ENCODE measurements at places on chromosomes 1 and 21.

- no peak for DNase-seq
These were observed 43.2 kb downstream of the PHACTR4 start for GRCh38 chr1:28412731-28413130.

DNA sequence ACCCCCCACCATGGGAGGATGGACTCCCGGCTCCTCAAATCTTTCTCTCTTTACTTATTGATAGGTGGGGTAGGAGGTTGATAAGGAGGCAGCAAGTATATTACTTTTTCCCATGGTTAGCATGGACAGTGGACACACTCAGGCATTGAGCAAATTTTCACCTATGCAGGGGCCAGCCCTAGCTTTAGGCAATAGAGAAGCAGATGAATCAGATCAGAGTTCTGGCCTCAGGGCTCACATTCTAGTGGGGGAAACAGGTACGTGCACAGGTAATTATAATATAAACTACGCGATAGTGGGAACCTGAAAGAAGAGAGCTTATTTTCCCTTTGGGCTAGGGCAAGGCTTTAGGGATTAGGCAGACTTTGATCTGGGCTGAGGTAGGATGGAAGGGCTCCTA is 13.5 kb upstream of the FOXE3 start:
- no peak for DNase-seq

DNA sequence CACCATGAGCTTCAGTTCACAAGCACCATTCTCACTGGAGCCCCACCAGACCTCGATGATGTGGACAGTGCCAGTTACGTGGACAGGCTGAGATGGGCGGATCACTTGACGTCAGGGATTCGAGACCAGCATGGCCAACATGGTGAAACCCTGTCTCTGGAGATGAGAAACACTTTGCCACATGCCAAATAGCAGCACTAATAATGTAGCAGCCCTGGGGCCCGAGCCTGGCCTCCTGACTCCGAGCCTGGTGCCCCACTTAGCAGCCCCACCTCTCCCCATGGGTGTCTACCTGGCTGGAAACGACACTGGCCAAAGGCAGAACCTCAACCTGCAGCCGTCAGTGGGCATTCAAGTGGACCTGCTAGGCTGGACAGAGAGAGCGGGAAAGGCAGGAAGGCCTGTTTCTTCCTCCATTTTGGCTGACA is 129.1 kb downstream of the TOMM20 start:
- DNase-seq, result no peak

- no peak for DNase-seq
These were observed 76.5 kb downstream of the CD58 start for GRCh38 chr1:116494353-116494692.

GRCh38 chr1:215636258-215636965 is 69.3 kb downstream of the KCTD3 start:
- no peak for DNase-seq

DNA sequence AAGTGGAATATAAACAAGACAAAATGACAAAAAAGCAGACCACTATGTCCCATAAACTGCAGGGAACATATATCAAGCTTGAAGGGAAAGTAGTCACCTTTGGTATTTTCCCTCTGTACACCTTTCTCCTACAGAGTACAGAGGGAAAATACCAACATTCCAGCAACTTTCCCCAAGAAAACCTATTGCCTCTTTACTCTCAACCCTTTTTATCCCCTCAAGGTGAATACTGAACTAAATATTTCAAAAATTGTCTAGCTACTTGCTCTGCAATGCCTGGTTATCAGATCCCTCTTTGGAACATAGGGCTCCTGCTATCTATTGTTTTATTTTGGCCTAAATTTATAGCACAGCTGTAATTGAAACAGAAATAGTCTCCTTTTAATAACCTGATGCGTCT is 15.8 kb downstream of the CTXND2 start:
- DNase-seq, result no peak

Measured in stimulated activated CD8-positive, alpha-beta memory T cell treated with anti-CD3 and anti-CD28 coated beads, Interleukin-15, amount 100 ng/mL, for 24 hours (primary cell).